ENCODE measurements at places on chromosomes 6 and 20.

GRCh38 chr6:35496841-35497570 lies at the start of gene TEAD3:
TEAD3 (minus strand) TSS chr6:35497079.
- DNase-seq = peak; percentile 47

- DNase-seq = no peak
These were observed 223.7 kb downstream of the TAF4 start for GRCh38 chr20:61841966-61842365.

- no peak for DNase-seq
These were observed 169.1 kb upstream of the PTCHD4 start for GRCh38 chr6:48280035-48280620.

DNA sequence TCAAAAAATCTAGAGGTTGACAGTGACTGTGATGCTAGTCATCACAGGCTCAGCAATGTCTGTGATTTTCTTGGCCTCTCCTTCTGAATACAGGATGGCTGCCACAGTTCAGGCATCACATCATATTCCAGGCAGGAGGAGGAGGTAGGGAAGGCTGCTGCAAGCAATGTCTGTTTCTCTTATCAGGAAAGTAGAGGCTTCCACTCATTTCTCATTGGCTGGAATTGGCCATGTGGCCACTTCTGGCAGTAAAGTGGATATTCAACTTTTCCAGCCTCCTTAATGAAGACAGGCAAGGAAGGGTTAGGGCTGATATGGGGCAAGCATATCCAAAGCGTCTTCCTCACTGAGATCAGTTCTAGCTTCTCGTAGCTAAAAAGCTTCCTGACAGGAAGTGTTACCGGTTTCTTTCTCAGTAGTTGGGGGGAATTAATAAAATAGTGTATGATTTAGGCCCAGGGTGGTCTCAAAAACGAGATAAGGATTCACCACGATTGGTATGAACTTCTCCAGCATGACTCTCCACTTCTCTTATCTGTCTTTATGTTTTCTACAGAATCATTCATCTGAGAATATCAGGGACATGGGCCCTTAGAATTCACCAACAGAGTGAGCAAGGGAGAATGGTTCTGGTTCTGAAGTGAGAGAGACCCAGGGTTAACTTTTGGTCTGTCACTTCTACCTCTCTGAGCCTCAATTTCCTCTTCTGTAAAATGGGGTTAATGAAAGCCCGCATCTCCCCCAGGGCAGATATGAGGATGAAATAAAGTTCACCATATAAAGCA lies 32.7 kb upstream of the PSMF1 start:
- no peak for DNase-seq

All from astrocyte of the spinal cord (primary cell).